Natural killer cell treated with Interleukin-12 subunit alpha and Interleukin-12 subunit beta and Interleukin-15 and Interleukin-18, amount 100 ng/mL, for 72 hours (primary cell): ENCODE measurements at places on chromosomes 6 and 20. TPM values are rescaled to one million over a fixed set of nuclear protein-coding genes. Genes with fewer than 3 reads are reported as not detected.

- peaks cover 8% of the 10 kb centered on the region for H3K36me3 ChIP-seq
- H3K4me1 ChIP-seq = no peaks in the 10 kb centered on the region
- DNase-seq = no peak
- no peak overlapping the region for H3K4me3 ChIP-seq
- no peak overlapping the region for H3K27ac ChIP-seq
Measured at GRCh38 chr6:151917531-151918329, 110.2 kb downstream of the ESR1 start.

Gene STX11
- 98.0 TPM for total RNA-seq

DNA sequence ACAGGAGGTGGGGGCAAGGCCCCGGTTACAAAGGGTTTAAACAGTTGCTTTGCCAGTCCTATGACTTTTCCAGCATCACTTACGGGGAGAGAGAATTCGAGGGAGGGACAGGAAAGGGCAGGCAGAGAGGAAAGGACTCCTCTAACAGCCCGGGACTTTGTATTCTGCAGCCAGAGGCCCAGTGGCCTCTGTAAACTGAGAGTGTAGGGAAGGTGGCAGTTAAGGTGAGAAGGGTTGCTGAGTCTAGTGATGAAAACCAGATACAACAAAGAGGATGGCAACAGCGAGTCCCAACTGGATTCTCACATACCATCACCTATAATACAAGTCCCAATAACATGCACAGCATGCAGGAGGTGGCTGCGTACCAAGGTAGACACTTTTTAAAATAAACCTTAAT is 13.5 kb downstream of the PLAGL2 start:
- H3K4me1 ChIP-seq = peaks cover 14% of the 10 kb centered on the region
- H3K27ac ChIP-seq = no peak overlapping the region
- no peak for DNase-seq
- peaks cover 18% of the 10 kb centered on the region for H3K36me3 ChIP-seq
- H3K4me3 ChIP-seq = no peak overlapping the region
- no peaks in the 10 kb centered on the region for H3K27me3 ChIP-seq

GRCh38 chr6:77551135-77551534 is 87.8 kb upstream of the HTR1B start:
- no peaks in the 10 kb centered on the region for H3K36me3 ChIP-seq
- no peak for DNase-seq
- no peak overlapping the region for H3K4me3 ChIP-seq
- H3K27me3 ChIP-seq = no peaks in the 10 kb centered on the region
- no peak overlapping the region for H3K27ac ChIP-seq

- H3K27me3 ChIP-seq = no peaks in the 10 kb centered on the region
- no peaks in the 10 kb centered on the region for H3K36me3 ChIP-seq
- H3K4me3 ChIP-seq = no peak overlapping the region
- no peaks in the 10 kb centered on the region for H3K4me1 ChIP-seq
Measured at GRCh38 chr6:63859528-63859927, 223.9 kb downstream of the PHF3 start.

- DNase-seq = no peak
- H3K4me1 ChIP-seq = no peaks in the 10 kb centered on the region
- no peaks in the 10 kb centered on the region for H3K27me3 ChIP-seq
- H3K36me3 ChIP-seq = no peaks in the 10 kb centered on the region
- H3K4me3 ChIP-seq = no peak overlapping the region
Measured at GRCh38 chr6:1802491-1803395, 193.0 kb downstream of the FOXC1 start.

GRCh38 chr20:5822569-5822968 is 72.4 kb downstream of the SHLD1 start:
- no peak for DNase-seq
- H3K4me1 ChIP-seq = peaks cover 12% of the 10 kb centered on the region
- no peaks in the 10 kb centered on the region for H3K36me3 ChIP-seq

Gene UBE2C
- 139 TPM for total RNA-seq

DNA sequence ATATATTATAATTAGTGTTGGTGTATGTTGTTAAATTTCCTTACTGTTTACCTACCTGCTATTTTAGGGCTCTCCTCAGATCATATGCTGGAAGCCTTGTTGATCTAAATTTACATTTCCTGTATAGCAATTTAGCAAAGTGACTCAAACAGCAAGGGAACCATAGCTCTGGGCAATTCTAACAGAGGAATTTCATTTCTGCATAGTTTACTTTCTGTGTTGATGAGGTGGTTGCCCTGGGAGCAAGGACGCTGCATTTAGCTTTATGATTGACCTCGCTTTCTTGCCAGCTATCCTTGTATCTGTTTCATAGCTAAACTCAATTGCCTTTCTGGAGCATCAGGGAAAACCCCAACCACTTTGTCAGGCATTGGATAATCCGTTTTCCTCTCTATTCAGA is 810.8 kb downstream of the GRIK2 start:
- no peak for DNase-seq
- no peak overlapping the region for H3K27ac ChIP-seq
- H3K36me3 ChIP-seq = peaks cover 6% of the 10 kb centered on the region
- no peaks in the 10 kb centered on the region for H3K27me3 ChIP-seq
- no peaks in the 10 kb centered on the region for H3K4me1 ChIP-seq
